ENCODE measurements at places on chromosomes 5 and 9. TPM values are rescaled to one million over a fixed set of nuclear protein-coding genes. Genes with fewer than 3 reads are reported as not detected.

The NIPSNAP3A gene
- 12.7 TPM for total RNA-seq

DNA sequence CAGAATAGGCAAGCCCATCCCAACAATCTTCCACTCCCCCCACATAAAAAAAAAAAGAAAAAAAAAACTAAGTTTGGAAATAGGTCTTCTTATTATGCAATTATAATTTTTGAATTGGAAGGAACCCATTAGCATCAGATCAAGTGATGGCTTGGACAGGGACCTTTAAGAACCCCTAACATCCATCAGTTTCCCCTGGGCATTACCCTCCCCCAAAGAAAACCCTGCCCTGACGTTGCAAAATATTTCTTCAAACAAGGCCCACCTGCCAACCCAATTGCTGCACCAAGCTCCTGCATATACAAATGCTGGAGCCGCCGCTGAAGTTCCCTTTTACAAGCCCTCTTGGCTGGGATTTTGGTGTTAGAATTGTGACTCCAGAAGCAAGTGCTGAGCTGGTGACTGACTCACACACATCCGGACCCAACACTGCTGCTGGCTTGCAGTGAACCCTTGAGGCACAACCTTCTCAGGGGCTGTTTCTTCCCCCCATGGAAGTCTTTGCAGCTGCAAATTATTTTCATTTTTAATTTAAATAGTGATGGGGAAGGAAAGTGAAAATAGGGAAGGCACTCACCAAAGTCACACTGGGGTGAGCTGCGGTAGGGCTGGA lies 56.1 kb upstream of the AFAP1L1 start:
- no peak for DNase-seq

DNA sequence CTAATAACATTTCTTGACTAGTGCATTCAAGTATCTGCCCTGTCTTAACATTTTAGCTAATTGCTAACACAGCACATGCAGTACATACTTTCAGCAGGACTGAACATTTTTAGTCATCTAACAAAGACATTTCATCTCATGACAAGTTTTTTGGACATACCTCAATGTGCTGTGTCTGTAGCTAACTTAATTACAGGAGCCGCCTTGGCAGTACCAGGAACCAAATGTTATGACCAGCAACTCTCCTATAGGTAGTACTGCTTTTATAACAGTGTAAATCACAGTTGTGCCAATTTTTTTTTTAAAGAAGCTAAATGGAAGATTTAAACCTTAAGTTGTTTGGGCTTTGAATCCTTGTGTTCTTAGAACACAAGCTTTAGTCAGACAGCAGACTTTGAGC lies 99.4 kb upstream of the SAP30L start:
- no peak for DNase-seq

DNA sequence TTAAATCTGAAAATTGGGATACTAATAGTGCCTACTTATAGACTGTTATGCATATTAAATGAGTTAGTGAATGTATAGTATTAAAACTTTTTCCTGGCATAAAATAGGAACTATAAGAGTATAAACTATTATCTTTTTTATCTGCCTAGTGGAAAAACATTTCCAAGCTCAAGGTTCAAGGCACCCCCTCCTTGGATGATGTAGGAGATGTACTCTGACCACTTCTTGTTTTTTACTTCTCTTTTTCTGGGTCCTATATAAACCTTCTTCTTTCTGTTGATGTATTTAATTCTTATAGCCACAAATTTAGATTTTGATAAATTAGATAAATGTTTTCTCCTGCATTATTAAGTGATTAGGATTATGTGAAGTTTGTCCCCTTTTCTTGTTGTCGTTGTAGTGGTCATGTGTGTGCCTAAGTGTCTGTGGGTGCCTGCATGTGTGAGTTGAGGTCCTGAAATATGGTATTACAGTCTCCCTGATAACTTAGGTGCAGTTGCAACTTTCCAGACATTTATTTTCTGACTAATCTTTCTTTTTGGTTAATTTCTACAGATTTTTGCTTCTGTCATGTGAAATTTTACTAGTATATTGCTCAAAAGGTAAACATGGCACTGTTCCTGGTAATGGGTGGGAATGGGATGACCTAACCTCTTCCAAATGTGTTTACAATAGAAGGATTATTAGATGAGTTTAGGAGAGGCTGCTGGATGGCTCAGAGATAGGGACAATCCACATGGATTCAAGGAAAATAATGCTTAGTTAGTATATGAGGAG lies 160.8 kb upstream of the CDKN2B start:
- DNase-seq: no peak

DNA sequence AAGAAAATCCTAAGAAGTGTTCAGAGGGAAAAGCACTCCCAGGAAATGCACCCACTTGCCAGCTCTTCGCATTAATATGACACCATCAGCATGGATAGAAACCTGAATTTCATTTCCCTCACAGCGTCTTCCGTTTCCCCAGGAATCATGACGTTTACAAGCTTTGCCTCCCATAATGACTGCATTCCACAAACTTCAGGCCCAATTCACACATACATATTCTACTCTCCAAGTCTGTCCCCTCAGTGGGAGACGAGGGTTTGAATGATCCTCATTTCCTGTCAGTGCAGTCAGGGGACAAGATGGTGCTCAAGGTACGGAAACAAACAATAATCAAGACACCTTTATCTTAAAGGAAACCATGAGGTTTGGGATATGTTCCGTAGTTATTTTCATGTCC lies 44.9 kb upstream of the MAN2A1 start:
- no peak for DNase-seq

GRCh38 chr5:162174358-162174974 lies 106.9 kb downstream of the GABRG2 start:
- DNase-seq: no peak

GRCh38 chr5:111734013-111734412 lies 23.0 kb downstream of the NREP start:
- no peak for DNase-seq

DNA sequence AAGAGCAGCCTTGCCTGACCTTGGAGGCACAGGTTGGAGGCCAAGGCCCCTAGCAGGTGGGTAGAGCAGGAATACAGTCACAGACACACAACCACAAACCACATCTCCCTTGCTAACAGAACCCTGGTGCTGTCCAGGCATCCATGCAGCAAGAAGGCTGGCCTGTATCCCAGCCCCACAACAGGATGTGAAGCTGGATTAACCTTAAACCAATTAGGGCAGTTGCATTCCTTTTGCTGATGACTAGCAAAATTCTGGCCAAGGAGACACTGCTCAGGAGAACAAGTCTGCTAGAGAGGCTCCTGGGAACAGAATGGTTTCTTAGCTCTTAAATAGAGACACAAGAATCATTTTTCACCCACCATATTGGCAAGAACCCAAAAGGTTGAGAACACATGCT lies 97.8 kb downstream of the C5orf15 start:
- no peak for DNase-seq

- no peak for DNase-seq
Measured at GRCh38 chr9:78030296-78030552, 1.4 kb downstream of the GNAQ start.

GRCh38 chr5:80713631-80714030 lies 58.8 kb upstream of the DHFR start:
- DNase-seq: no peak

DNA sequence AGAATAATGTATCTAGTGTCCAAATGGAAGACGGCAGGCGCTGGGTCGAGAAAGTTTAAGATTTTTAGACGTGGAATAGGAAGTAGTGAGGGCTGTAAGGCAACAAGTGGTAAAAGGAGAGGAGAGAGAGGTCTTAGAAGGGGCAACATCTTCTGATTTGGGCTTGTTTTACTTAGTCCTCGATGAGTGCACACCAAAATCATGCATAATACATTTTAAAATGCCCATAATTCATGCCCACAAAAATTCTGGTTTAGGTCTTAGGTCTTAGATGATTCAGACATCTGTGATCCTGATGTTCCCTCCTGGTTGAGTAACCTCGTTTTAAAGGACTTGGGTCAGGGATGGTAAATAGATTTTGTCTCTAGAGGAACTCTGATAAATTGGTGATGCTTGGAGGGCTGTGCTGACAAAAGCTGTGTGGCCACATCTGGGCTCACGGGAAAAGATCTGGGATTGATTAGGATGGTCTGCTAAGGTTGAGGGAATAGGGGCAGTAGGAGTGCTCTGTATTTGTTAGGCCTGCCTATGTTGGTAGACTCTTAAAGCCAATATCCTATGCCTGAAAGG lies 476.3 kb downstream of the CCDC171 start:
- no peak for DNase-seq

GRCh38 chr5:162189719-162190118 lies 122.1 kb downstream of the GABRG2 start:
- no peak for DNase-seq

DNA sequence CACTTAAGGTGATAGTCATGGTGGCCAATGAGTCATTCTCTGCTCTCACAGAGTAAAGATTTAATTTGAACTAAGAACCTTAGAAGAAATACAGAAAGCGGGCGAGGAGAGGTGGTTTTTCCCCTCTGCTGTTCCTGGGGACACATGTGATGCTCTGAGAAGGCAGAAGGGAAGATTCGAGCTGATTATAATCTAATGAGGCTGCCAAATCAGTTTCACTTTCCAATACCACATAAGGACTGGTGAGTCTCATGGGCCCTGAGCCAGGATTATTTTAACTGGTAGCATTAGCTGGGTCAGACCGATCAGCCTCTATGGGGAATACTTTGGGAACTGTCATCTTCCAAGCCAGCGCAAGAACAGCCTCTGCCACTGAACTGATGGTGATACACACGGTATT lies 116.5 kb downstream of the SLC1A3 start:
- no peak for DNase-seq

All from naive thymus-derived CD8-positive, alpha-beta T cell (primary cell).